B cell (primary cell): ENCODE measurements at places on chromosomes 13 and 19. TPM values are rescaled to one million over a fixed set of nuclear protein-coding genes. Genes with fewer than 3 reads are reported as not detected.

DNA sequence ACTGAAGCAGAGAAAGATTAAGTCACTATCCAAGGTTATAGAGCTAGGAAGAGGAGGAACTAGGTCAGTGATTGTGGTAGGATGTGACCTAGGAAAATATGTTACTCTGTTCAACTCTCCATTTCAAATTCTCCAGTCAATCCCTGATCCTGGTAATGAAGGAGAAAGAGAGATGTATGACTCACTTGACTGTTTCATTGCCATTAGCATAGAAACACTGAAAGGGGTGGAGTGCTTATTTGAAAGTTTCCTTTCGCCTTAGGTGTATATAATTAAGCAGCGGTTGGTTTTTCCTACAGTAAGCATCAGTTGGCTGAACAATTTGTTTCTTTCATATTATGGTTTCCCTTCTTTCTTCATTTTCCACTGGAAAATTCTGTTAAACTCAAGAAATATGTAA, 198.1 kb upstream of the CSNK1A1L start:
- DNase-seq, result no peak

DNA sequence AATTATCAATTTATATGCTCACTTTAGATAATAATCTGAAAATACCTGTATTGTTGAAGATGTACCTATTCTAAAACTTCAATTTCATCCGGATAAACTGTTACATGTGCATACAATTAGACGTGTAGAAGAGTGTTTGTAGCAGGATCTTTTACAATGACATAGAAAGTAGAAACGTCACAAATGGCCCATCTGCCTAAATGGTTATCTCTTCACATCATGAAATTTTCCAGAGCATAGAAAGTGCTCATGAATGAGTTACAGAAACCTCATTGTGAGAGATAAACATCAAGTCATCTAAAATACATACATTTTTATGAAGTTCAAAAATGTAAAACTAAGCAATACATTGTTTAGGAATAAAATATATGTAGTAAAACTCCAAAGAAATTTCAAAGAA, 607.4 kb downstream of the GPC6 start:
- no peak for DNase-seq

DNA sequence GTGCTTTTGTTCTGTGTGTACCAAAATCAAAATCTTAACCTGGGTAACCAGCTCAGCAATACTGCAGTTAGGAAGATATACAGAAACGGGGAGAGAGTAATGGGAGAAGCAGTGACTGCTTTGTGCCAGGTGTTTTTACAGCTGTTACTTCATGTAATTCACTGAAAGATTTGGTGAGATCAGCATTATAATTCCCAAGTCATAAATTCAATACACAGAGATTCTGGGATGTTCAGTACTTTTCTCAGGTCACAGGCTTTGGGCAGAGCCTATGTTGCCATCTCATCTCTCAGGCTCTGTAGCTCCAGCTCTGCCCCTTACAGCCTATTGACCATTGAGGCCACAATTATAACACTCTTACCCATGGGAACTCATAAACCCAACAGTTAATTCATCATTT, 138.5 kb downstream of the ZAR1L start:
- DNase-seq, result no peak

- DNase-seq, result no peak
Observed at GRCh38 chr19:43464134-43464775, 1.2 kb downstream of the LYPD3 start.

DNA sequence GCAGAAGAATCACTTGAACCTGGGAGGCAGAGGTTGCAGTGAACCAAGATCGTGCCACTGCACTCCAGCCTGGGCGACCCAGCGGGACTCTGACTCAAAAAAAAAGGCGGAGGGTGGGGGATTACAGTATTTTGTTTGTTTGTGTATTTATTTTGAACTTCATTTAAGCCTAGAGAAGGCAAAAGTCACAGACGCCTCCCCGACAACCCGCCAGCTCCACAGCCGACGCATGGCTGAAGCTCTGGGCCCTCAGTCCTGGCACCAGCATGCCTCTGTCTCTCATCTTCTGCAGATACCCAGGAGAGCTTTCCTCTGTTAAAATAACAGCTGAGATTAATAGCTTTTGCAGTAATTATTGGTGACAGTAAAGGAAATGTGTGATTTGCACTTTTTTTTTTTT, 17.2 kb upstream of the PDCD5 start:
- no peak for DNase-seq

- DNase-seq, result no peak
Observed at GRCh38 chr13:44523146-44524015, 52.7 kb downstream of the TSC22D1 start.

DNA sequence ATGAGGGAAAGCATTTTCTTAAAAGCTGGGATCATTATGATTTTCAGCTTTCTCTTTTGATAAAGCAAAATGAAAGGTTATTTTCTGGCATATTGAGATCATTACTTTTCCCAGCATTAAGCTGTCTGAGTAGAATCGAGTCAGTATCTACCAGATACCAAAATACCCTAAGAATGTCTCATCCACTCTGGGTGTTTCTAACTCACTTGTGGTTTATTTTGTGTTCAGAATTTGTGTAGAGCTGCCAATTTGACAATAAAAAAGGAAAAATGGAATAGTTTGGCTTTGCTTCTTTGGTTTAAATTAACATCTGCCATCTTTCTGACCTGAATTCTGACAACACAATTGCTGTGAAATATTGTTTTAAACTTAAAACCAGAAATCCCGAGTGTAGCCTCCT, 438.7 kb upstream of the ARGLU1 start:
- DNase-seq, result no peak

GGN gene
- 0.34 TPM in 2 replicates for total RNA-seq

GJB2 gene
- not detected in 2 replicates for total RNA-seq

SLC25A41 gene
- total RNA-seq, result 0.29 and 0.30 TPM in 2 replicates

SACS gene
- 21.4 and 22.0 TPM in 2 replicates for total RNA-seq
